Kidney (tissue), 22 donors: ENCODE measurements at places on chromosomes 6 and 20. TPM values are rescaled to one million over a fixed set of nuclear protein-coding genes. Genes with fewer than 3 reads are reported as not detected.

GRCh38 chr6:17493286-17493685, 99.9 kb downstream of the CAP2 start:
- no peak for DNase-seq

AGER gene
- 7.1 TPM for polyA plus RNA-seq

DNA sequence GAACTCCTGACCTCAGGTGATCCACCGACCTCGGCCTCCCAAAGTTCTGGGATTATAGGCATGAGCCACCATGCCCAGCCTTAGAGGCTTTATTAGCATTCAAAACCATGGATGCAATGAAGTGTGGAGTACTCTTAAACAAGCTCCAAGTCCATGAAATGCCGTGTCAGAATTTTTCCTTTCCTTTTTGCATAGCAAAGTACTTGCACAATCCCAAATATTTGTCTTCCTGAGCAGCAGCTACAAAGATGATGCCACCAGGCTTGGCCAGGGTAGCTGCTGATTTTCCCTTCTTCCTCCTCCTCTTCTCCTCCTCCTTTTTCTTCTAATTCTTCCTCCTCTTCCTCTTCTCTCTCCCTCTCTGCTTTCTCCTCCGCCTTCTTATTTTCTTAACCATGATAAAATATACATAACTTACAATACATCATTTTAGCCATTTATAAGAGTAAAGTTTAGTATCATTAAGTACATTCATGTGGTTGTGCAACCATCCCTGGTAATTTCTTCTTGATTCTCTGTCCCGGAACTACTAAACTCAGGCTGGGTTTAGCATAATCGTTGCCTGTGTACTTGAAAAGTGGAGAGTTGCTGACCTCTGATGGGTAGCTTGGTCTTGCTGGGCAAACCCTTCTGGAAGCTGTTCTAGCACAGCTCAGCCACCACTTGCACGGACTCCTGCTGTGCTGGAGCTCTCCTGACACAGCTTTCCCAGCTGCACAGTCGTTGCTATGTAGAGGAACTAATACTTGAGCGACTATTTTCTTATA, 20.3 kb downstream of the MUCL3 start:
- no peak for DNase-seq

- no peak for DNase-seq
These were observed 121.2 kb upstream of the SASH1 start for GRCh38 chr6:148221196-148221979.

GRCh38 chr6:111922454-111923297, 49.4 kb upstream of the FYN start:
- DNase-seq: no peak

GRCh38 chr6:71336901-71337300, 48.3 kb downstream of the OGFRL1 start:
- DNase-seq: no peak

TBXT gene
- not detected for polyA plus RNA-seq

RAB44 gene
- not detected for polyA plus RNA-seq

- no peak for DNase-seq
These were observed 191.7 kb upstream of the MAP3K7 start for GRCh38 chr6:90778417-90779203.
